ENCODE measurements at places on chromosomes 7 and 10.

DNA sequence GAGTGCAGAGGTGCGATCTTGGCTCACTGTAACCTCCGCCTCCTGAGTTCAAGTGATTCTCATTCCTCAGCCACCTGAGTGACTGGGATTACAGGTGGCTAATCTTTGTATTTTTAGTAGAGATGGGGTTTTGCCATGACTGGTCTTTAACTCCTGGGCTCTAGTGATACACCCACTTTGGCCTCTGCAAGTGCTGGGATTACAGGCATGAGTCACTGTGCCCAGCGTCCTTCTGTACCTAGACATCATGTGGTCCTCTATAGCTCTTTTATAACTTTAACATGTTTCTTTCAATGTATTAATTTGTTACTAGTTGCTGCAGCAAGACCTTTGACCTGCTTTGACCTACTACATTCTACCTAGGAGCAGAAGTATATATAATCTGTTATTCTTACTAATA lies 38.7 kb upstream of the BICC1 start:
- no peak for DNase-seq

DNA sequence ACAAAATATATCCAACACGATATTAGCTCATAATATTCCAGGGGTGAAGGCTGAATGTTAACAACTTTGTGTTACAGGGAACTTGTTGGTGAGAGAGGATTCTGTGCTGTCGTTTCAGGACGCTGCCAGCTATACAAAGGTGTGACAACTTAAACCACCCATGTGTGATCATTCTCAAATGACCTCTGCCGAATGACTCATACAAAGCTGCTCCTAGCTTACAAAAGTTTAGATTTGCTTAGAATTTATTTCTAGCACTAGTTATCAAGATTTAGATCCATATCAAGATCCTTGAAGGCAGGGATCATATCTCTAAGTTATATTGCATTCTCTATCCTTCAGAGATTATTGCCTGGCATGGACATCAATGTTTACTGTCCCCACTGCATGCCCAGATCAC lies 65.3 kb downstream of the COBL start:
- no peak for DNase-seq

- no peak for DNase-seq
These were observed 5.4 kb downstream of the COBL start for GRCh38 chr7:51311166-51311565.

GRCh38 chr10:104353325-104354048 lies at the start of gene CFAP58:
Gene CFAP58 (plus strand): TSS chr10:104353833. CDS start chr10:104353898, 65 bp downstream.
- DNase-seq: peak; percentile 70

GRCh38 chr7:120867932-120868331 lies 10.0 kb upstream of the TSPAN12 start:
- DNase-seq: no peak
